A673 (cell line): ENCODE measurements at places on chromosomes 16 and 17. TPM values are rescaled to one million over a fixed set of nuclear protein-coding genes. Genes with fewer than 3 reads are reported as not detected.

GRCh38 chr16:280991-281659 lies 734 bp downstream of the ARHGDIG start:
- DNase-seq, result no peak

Gene ACSM5
- not detected in 2 replicates for total RNA-seq

DNA sequence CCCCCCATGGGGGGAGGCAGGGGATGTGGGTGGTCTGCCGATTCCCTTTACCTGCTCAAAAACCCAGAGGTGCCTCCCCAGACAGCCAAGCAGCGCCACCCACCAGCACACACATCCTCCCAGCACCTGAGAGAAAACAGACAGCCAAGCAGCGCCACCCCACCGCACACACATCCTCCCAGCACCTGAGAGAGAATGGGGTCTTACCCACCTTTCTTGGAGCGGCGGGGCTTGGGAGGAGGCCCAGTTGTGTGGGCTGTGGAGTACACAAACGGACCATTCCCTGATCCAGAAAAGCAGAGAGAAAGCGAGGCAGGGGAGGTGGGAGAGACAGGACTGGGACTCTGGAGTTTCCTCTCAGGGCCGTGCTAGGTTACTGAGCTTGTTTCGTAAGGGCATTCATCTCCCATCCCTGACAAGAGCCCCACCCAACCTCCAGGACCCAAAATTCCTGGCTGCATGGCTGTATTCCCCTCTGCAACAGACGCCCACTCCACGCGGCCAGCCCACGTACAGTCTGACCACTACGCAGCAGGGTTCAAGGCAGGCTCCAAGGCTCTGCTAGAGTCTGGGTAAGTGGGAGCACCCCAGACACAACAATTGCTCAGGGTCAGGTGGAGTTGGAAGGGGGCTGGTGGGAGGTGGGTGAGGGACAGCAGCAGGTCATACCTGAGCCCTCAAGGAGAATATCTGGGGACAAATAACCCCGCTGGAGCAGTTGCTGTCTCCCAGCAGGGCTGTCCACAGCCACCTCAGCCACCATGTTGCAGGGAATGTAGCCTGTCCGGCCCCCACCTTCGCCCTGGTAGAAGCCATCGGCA lies 22.3 kb downstream of the TSPOAP1 start:
- no peak for DNase-seq

Gene NOTUM
- not detected in 2 replicates for total RNA-seq

DNA sequence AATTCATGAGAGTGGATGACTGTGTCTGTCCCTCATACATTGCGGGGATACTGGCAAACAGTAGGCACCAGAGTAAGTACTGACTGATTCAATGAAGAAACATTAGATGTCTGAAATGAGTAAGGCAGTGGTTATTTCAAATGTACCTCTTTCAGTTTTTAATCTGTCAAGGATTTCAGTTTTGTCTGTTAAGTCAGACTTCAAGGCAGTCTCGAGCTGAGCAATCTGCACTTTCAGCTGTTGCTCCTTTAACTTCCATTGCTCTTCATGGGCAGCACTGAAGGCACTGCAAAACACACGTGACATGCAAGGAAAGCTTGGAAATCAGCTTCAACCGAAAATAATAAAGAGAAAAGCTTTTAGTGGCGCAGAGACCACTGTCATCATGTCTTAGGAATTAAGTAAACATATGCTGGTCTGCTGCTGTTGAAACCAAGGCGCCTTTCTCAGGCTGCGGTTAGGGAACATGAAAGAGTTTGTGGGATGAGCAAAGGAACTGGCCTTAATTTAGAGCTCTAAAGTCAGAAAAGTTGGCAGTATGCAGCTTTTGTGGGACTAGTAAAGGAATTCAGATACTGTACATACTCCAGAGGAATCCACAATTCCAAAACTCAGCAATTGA lies 38.8 kb downstream of the RPGRIP1L start:
- no peak for DNase-seq

DNA sequence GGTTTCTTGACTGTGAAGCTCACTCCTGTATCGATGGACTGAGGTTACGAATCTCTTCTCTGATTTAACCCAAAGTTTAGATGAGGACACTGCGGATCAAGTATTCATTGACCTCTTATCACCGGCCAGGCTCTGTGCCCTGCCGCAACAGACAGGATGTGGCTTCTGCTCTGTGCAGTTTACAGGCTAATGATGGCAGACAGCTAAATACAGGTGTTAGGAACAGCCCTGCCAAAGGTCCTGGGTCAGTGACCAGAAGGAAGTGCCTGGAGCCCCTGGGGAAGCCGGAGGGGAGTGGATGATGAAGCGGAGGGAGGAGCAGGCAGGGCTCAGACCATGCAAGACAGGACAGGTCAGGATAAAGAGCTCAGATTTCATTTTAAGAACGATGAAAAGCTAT lies 44.4 kb downstream of the HAPSTR1 start:
- no peak for DNase-seq

- DNase-seq, result no peak
Observed at GRCh38 chr17:29444589-29444988, 54.4 kb downstream of the TAOK1 start.

Gene CES5A
- not detected in 2 replicates for total RNA-seq

Gene CNGB1
- not detected in 2 replicates for total RNA-seq

DNA sequence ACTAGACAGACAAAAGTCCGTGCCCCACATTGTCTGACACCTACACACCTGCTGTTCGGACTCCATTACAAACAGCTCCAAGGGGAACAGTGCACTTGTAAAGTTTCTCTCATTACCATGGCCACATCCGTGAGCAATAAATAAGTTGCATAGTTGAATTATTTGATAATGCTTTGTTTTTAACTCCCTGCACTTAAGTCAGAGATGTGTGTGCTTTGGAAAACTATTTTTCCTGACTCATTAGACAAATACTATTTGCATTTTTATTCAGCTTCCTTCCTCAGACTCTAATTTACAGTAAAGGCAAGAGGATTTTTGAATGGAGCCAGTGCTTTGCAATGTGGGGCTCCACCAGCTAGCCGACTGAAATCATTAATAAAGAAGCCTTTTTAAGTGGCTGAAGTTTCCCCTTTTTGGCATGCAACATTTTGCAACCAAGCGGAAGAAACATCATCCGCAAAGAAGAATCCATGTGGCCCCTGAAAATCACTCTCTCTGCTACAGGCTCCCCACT lies 6.5 kb upstream of the CCL2 start:
- DNase-seq, result no peak

GRCh38 chr17:9095390-9095789 lies 74.1 kb downstream of the NTN1 start:
- DNase-seq, result no peak

Gene RIPOR1
- 22.9 and 29.0 TPM in 2 replicates for total RNA-seq

DNA sequence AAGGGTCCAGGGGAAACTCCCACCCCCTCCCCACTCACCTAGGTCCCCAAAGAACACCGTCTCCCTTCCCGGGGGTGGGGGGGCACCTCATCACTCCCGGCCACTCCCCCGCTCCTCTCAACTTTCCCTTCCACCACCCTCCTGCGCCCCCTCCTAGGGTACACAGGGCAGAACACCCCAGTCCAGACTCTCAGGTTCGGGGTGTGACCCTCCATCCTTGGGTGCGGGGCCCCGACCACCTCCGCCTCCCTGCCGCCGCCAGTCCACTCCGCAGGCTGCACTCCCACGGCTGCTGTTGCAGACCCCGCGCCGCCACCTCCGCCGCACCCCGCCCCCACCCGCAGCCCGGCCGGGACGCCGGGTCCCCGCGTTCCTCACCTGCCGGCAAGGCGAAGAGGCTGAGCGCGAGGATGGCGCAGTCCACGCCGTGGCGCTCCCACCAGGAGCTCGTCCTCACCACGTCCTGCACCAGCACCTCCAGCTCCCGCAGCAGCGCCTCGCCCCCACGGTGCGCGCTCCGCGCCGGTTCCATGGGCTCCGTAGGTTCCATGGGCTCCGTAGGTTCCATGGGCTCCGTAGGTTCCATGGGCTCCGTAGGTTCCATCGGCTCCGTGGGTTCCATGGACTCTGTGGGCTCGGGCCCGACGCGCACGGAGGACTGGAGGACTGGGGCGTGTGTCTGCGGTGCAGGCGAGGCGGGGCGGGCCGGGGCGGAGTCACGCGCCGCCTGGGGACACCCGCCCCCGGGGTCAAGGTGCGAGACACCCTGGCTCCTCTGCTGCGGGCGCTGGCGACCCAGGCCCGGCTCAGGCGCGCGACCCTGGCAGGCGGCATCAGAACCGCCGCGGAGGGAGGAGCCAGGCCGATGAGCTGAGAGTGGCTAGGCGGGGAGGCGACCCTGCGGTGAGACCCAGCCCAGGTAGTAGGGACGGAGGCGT lies at the start of gene FADS6:
Gene FADS6 (minus strand): TSS at position 660 of the 938 bp plus-strand sequence. CDS start 38 bp downstream, at position 622.
- DNase-seq, result no peak

Gene ZP2
- total RNA-seq, result not detected in 2 replicates
